ENCODE measurements at places on chromosomes 7 and 10.
A peak's percentile ranks its signal among the peaks of the same experiment; 100 is the strongest.

DNA sequence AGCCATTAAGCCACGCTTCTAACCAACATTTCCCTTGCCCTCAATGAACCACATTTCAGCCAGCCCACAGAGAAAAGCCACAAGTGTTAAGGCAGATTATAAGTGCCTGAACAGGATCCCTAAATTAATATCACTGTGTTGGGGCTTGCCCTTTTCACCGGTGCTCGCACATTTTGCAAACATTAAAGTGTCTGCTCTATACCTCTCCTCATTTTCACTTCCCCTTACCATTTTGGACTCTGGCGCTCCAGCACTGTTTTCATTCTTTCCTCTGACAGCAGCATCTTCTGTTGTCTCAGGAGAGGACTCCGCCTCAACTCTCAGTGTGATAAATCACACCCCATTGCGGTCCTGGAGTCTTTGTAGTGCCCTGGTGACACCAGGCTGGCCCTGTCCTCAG is 274.2 kb downstream of the BAMBI start:
- no peak for DNase-seq

DNA sequence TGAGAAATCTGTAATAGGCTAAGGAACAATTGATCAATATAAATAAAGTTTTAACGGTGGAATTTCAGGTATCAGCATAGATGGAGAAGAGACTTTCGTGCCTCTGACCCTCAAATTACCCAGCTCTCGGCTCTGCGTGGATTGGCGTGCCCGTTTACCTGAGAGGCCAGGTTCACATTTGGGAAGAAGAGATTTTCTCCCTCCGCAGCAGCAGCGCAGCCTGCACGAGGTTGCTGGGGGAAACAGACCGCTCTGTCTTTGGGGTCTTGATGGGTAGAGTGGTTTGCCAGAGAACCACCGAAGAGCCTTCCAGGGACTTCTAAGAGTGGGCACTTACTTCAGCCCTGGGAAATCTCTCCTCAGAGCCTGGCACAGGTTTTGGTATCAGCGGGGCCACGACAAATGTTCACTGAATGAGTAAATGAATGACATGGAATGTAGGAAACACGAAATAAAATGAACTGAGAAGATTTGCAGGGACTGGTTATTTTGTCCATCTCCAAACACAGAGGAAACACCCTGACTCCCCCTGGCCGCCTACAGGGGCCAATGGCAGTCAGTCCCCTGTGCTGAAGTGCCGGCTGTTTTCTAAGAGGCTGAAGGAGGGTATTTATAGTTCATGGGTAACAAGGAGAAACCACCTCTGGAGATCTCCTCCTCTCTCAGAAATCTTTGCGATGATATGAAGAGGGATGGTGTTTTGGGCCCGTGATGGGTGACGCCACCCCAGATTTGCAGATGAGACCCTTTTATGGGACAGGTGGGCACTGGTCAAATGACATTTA is 338.5 kb downstream of the ADARB2 start:
- DNase-seq, result no peak

DNA sequence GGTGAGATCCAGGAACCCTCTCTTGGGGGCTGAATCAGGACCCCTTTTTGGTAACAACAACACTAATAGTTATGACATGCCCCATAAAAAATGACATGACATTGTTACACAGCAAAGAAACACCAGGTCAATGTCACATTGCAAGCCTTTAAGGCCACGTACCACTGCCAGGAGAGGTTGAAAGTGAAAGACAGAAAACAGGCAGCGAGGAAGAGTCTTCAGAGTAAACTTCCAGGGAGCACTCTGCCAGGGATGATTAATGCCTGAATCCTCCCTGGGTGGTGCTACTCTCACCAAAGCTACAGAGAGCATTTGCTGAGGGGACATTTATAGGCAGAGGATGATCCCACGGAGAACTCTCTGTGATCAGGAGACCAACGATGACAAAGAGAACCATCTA is 551.6 kb downstream of the CALN1 start:
- no peak for DNase-seq

DNA sequence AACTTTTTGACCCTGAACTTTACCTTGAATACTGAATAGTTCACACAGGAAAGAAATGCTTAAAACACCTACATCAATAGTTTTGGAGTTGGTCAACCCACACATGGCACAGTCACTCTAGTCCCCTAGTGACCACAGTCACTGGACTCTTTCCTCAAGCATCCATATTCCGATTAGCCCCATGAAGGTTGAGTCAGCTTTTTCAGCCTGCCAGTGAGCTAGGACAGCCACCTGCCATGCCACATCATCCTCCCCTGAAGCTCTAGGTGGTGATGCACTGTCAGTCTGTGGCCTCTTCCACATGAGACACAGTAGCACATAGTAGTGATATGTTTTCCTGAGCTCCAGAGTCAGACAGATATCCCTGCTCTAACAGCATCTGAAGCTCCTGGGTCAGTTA is 537.2 kb downstream of the XPNPEP1 start:
- no peak for DNase-seq

GRCh38 chr7:50743016-50743415 is 39.7 kb downstream of the GRB10 start:
- no peak for DNase-seq

- no peak for DNase-seq
These were observed 15.5 kb upstream of the TMEM120A start for GRCh38 chr7:76009672-76010600.

DNA sequence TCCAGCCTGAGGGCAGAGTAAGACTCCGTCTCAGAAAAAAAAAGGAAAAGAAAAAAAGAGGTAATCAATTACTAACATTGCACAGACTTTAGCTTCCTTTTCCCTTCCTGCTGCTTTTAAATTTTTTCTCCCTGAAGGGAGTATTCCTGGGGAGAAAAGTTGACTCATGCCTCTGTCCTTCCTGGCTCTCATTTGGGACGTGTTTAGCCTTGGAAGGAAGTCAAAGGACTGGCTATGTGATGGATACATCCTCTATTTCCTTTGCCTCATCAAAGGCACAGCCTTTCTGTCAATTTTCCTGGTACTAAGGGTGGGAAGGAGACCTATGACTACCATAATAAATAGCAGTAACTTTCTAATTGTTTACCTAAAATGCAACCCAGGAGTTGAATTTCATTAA is 77.6 kb downstream of the ITGA8 start:
- DNase-seq, result no peak

GRCh38 chr10:13834581-13835286 is 248.0 kb downstream of the PRPF18 start:
- DNase-seq, result no peak

GRCh38 chr7:133633055-133633454 is 380.2 kb downstream of the EXOC4 start:
- no peak for DNase-seq

DNA sequence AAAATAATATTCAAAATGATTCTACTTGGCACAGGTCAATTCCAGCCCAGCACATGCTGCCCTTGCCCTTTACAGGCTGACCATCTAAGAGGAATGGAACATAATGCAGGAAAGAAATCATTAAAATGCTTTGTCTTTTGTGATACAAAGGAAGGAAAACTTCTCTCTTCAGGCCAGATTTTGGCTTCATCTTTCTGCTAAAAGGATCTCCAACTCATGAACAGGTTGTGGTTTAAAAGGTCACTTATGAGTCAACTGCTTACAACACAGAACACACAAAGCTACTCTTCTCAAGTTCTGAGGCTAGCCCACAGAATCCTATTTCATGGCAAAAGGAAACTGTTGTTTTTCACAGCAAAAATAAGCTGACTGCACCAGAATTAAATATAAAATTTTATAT is 197.1 kb downstream of the DOCK4 start:
- no peak for DNase-seq

DNA sequence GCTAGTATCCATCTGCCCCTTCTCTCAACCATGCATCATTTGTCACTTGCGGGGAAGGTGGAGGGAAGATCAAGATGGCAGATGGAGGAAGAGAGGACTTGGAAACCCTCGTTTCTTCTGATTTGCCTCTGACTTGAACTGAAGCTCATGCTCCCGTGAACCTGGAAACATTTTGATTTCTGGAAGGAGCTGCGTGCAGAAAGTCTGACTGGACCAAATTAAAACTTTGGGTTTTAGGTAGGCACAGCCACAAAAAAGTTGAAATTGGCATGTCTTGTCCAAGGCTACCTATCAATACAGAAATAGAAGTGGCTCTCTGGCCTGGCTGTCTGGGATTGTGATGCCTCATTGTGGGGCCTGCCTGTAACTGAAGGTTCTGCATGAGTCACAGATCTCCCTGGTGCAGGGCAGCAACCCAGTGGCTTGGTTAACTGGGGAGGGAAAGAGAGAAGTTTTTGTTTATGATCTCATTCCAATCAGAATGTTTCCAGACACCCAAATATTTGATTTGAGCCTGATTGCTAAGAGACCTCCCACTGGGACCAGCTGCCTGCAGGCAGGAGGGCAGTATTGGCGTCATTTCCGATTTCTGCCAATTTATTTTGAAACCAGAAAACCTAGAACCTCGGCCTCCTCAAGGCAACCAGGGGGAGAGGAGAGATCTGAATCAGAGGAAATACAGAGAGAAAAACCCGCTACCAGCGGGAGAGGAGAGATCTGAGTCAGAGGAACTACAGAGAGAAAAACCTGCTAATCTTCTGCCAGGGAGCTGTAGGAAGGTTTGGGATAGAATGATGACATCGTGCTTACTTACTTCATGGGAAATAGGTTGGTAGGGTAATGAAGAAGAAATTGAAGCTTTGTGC is 363.6 kb downstream of the ANKRD30A start:
- no peak for DNase-seq

DNA sequence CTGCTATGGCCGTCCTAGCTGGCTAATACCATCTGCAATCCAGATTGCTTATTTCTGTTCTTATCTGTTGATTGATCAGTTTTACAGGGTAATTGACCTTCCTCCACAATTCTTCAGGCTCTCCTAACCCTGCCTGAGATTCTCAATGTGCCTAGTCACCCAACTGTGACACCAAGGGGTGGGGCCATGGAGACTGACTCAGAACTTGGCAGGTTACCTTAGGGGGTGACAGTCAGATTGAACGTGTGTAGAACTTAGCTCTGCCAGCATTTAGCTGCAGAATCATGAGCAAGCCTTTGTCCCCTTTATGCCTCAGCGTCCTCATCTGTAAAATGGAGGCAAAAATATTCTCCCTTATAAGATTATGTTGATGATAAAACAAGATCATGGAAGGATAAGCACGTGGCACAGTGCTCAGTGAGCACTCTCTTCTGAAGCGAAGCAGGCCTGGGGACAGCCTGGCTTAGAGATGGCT is 19.1 kb upstream of the LEP start:
- DNase-seq, result no peak

GRCh38 chr10:14667280-14667679 is 107.4 kb downstream of the FAM107B start:
- DNase-seq, result no peak

DNA sequence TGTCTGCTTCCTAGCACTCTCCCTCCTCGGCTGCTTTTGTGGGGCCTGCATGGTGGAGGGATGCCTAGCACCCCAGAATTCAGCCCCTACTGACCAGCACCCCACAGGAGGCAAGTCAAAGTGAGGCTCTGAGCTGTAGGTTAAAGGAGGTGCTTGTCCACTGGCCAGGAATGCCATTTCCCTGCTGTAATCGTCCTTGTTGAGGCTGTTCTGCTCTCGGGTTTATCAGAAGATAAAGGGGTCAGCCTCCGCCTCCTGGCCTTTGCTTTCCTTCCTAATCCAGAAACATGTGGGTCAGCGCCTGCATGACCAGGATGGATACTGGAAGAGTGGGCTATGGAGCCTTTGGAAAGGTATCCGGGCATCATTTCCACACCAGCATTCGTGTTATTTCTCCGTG is 98.9 kb downstream of the MKI67 start:
- DNase-seq, result no peak

- DNase-seq, result no peak
These were observed 80.4 kb downstream of the ADK start for GRCh38 chr10:74231375-74231774.

- no peak for DNase-seq
These were observed 540.3 kb upstream of the GALNT17 start for GRCh38 chr7:70591643-70592042.

GRCh38 chr7:54109501-54109900 is 432.7 kb upstream of the VSTM2A start:
- no peak for DNase-seq

GRCh38 chr7:28005075-28005846 is 175.3 kb downstream of the JAZF1 start:
- no peak for DNase-seq

DNA sequence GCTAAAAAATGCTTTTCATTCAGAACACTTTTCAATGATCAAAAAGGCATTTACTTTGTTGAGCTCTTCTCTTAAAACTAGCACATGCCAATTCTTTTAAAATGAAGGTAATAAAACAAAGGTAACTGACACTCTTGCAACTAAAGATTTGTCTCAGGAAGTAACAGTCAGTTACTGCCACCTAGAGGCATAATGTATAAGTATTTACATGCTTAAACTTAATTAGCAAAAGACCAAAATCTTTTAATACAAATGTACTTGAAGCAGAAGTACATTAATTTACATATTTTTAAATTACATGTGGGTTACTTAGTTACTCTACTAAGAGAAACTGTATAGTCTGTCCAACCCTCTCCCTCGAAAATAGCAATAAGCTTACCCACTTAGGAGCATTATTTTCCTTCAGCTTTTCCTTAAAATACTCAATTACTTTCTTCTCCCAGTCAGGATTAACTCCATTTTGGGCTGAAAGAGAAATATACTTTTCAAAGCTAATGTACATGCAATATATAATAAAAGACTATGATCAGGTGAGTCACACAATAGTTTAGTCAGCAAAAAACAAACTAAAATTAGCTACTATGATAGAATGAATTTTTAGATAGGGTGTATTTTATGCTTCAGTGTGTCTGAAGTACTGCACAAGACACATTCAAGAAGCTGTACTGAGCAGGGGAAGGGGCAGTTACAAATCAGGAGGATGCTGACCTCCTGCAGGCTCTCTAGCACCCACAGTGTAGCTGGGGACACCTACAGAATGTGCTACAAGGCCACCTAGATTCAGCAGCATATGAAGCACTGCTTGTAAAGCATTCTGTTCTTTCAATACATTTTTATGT is 13.0 kb downstream of the MCMBP start:
- peak; percentile 62 for DNase-seq

DNA sequence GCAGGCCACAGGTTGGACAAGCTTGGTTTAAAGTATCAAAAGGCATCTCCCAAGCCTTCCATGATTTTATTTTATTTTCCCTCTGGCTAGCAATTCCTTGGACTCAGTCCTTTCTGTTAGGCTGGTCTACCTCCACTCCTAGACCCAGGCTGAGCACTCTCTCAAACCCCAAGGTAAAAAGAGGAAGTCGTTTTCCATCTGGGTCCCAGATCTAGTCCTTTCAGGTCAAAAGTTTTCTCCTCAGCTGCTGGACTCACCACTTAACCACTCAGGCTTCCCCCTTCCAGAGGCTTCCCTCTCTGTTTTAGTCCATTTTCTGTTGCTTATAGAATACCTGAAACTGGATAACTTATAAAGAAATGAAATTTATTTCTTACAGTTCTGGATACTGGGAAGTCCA is 252.3 kb upstream of the MKLN1 start:
- no peak for DNase-seq

- DNase-seq, result no peak
These were observed 96.9 kb upstream of the PLXDC2 start for GRCh38 chr10:19719284-19719683.

DNA sequence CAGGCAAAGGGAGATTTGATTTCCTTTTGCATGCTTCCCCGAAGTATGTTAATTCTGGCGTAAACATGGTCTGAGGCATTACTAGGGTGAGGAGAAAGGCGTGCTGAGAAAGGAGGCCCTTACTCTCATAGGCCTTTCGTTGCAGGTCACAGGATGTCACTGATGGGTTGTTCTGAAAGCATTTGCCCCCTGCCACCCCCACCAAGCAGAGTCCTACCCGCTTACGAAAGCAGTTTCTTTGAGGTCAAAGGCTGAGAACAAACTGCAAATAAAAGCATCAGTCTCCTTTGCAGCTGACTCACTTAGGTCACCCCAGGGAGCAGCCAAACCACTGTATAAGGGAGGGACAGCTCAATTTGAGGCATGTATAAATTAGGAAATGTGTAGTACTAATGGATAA is 57.1 kb downstream of the BPGM start:
- no peak for DNase-seq
